Inflammatory macrophage treated with lipopolysaccharide for 4 hours (primary cell): ENCODE measurements at places on chromosomes 16 and 17.

DNA sequence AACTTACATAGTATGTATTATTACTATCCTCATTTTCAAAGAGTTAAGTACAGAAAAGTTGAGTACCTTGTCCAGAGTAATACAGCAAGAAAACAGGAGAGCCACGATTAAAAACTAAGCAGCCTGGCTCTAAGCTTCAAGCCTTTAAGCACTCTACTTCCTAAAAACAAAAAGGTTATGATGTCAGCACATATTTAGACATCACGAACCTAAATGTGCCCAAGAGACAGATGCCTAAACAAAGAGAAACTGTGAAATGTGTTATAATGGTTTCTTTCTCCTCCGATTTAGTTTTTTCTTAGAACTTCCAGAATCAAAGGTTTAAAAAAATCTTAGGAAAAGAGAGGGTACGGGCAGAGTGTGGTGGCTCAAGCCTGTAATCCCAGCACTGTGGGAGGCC is 151.0 kb downstream of the VPS53 start:
- DNase-seq: peak; percentile 53

GRCh38 chr17:8224891-8225812 is 14.8 kb upstream of the AURKB start:
- no peak for DNase-seq

DNA sequence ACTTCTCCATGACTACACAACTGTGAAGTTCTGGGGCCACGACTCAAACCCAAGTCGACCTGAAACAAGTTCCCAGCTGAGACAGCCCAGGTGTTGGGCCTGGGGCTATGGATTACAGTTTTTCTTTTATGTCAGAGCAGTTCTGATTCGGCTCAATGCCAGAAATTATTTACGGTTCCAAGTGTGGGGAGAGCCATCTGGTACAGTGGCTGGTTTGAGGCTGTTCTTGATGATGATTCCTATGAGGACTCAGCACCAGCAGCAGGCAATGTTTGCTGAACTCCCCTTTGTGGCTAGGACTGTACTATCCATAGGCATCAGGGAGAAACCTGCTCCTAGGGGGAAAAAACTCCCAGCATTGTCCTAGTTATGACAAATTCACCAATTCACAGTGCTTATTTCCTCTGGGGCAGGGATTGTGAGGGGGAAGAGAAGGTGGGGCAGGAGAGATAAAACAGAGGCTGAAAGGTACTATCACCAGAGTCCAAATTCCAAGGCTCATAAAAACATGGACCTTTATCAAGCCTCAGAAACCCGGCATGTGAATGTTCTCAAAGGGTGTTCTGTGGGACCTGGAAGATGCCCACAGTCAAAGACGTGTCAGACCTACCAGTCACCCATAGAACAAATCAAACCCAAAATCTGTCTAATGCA is 18.2 kb upstream of the CMTM4 start:
- no peak for DNase-seq

DNA sequence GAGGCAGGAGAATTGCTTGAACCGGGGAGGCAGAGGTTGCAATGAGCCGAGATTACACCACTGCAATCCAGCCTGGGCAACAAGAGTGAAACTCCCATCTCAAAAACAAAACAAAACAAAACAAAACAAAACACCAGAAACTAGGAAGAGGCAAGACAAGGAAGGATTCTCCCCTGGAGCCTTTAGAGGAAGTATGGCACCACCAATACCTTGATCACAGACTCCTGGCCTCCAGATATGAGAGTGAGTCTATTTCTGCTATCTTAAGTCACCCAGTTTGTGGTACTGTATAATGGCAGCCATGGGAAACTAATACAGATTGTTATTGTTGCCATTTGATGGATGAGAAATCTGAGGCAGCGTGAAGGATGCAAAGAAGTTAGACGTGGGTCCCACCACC is 14.6 kb upstream of the CPPED1 start:
- peak; percentile 70 for DNase-seq

- DNase-seq: no peak
Observed at GRCh38 chr16:89563639-89564392, 3.3 kb downstream of the RPL13 start.

DNA sequence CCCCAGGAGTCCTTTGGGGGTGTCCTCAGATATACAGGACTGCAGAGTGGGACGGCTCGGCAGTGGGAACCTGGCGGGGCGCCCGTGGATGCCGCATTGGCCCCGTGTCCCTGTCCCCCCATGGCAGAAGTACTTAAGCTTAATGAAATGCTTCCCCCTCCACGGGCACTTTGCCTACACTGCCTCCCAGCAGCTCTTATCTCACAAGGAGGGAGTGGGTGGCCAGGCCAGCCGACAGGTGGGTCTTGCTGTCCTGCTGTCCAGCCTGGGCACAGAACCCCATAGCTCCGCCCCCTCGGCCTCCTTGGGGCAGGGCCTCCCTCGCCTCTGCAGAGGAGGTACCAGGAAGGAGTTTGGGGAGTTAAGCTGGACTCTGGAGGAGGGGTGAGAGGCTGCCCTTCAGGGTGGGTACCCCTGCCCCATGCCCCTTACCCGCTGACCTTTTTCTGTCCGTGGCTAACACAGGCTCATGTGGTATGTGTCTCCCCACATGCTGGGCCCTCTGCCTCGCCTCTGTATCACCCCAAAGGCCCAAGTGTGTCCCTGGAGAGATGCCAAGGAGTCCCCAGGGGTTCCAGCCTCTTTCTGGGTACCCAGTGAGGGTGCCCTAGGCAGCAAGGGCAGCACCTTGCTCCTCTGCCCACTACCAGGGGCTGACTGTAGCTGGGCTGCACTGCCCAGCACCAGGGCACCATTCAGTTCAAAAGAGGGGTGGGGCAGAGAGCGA is 8.7 kb downstream of the THRA start:
- DNase-seq: no peak

- DNase-seq: no peak
Observed at GRCh38 chr16:27634779-27635178, 84.8 kb downstream of the KATNIP start.
